ENCODE measurements at places on chromosomes 11 and 22.

DNA sequence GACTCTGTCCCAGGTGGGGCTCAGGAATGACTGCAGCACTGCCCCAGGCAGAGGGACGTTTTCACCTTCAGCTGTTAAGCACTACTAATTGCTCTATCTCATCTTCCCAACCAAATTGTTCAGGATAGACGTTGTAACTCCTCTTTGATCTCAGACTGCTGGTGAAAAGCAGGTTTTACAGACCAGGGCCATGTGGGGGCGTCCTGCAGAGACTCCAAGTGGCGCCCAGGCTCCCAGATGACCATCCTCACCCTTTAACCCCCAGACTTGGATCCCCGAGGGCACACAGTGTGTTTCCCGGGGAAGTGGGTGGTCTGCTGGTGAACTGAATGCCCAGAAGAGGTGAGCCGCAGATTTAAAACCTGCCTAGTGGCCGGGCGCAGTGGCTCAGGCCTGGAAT lies 23.9 kb downstream of the FADD start:
- DNase-seq = no peak

GRCh38 chr11:130400781-130401483 lies 27.5 kb downstream of the ADAMTS8 start:
- DNase-seq = no peak

DNA sequence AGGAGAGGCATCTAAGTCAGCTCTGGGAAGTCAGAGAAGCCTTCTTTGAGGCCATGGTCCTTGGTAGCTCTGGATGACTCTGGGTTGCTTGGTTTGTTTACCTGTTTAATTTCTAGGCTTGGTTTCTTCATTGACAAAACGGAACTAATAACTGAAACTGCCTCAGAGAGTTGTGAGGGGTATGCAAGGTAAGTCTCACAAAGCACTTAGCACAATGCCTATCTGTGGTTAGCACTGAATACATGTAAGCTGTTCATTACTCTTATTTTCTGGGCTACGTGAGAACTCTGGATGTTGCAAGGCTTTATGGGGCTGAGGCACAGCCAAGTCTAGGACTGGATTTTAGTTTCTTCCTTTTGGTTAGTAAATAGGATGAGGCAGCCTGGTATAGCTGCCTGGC lies 225.8 kb upstream of the NCAM1 start:
- no peak for DNase-seq

DNA sequence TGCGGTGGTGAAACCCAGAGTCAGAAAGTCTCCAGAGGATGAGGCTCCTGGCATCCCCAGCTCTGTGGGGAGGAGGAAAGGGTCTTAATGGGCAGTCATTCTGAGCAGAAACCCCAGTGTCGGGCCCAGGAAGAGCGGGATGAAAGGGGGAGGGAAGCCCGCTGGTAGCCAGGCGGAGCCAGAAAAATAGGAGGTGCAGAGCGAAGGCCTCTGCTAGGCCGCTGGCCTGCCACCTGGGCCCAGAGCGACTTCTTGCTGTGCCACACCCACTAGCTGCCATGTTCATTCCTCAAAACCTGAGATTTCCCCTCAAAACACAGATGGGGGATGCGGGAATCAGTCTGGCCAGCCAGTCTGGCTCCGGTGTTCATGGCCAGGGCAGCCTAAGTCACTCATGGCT lies 650 bp upstream of the POU2AF3 start:
- no peak for DNase-seq

GRCh38 chr11:11567936-11568650 lies 53.7 kb downstream of the GALNT18 start:
- DNase-seq = no peak

DNA sequence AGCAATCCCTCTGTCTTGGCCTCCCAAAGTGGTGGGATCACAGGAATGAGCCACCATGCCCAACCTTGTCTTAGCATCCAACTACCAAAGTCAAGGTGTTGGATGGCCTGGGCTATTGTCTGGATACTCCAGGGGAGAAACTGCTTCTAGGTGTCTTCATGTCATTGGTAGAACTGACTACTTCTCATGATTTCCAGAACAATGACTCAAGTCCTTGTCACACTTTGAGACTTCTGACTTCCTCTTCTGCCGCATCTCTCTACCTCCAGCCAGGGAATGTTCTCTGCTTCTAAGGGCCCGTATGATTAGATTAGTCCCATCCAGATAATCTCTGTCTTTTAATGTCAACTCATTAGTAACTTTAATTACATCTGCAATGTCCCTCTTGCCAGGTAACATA lies 30.6 kb downstream of the APOL6 start:
- no peak for DNase-seq

DNA sequence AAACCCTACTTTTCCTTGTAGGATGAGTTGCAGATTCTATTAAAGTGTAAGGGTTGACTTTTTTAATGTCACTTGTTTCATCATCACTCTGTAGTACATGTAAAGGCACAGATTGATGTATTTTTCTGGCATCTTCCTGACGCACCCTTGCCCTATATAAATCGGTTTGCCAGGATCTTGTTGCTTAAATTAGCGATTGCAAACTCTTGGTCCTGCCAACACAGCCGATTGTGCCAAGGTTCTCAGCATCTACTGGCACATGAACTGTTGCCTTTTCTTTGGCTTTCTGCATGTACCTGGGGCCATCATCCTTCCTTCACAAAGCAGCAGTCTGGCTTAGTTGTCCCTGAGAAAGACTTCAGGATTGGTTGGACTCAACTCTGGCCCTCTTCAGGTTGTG lies 7.5 kb upstream of the LIN7C start:
- no peak for DNase-seq

DNA sequence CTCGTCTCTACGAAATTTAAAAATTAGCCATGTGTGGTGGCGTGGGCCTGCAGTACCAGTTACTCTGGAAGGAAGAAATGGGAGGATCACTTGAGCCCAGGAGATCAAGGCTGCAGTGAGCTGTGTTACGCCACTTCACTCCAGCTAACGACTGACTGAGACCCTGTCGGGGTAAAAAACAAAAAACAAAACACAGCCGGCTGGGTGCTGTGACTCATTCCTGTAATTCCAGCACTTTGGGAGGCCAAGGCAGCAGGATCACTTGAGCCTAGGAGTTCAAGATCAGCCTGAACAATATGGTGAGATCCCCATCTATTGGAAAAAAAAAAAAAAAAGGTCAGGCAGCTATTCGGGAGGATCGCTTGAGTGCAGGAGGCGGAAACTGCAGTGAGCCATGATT lies 2.4 kb downstream of the PAFAH1B2 start:
- DNase-seq = no peak

DNA sequence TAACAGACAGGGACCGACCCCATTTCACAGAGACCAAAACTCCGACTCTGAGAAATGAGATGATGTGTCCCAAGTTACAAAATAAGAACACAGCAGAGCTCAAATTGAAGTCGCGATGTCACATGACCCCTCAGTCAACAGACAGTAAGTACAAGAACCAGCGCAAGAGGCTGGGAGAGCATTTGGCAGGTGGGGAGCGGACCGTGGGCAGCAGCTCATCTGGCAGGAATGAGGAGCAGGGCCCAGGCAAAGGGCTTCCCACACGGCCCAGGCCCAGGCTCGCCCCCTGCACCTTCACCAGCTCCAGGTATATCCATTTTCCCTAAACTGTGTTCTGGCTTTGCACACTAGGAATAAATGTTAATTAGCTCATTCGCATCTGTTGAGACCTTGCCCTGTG lies 34.3 kb downstream of the SCUBE1 start:
- DNase-seq = no peak

GRCh38 chr11:80144897-80145594 lies 704.2 kb upstream of the TENM4 start:
- no peak for DNase-seq

- DNase-seq = no peak
Measured at GRCh38 chr22:36366291-36366708, 21.5 kb downstream of the MYH9 start.

GRCh38 chr11:13143486-13144297 lies 133.9 kb upstream of the BMAL1 start:
- DNase-seq = no peak

GRCh38 chr11:31045335-31045734 lies 324.2 kb downstream of the DCDC1 start:
- no peak for DNase-seq

DNA sequence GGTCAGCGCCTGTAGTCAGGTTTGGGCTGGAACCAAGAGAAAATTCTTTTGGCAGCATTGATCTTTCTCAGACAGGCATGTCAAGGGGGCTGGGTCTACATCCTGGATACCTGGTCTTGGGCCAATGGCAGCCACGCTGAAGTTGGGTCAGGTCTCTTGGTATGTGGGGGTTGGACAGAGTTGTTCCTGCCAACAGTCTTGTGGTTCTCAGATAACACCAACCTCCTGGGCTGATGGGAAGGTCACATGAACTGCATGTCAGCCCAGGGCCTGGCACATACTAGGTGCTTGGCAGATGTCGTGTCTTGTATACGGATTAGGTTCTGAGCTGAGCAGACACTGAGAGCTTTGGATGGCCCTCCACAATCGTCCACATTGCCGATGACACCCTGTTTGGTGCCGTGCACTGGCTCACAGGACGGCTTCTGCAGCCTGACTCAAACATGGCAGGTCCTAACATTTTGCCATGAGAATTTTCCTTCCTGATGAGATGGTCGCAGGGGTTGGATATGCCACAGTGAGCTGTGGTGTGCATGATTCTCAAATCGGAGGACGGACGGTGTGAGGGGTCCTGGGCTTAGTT lies 42.0 kb downstream of the FBLN1 start:
- no peak for DNase-seq

Measured in stimulated activated CD8-positive, alpha-beta memory T cell treated with anti-CD3 and anti-CD28 coated beads, Interleukin-4, amount 100 ng/mL, for 4 hours (primary cell).